ENCODE measurements at places on chromosomes 3 and 15.

DNA sequence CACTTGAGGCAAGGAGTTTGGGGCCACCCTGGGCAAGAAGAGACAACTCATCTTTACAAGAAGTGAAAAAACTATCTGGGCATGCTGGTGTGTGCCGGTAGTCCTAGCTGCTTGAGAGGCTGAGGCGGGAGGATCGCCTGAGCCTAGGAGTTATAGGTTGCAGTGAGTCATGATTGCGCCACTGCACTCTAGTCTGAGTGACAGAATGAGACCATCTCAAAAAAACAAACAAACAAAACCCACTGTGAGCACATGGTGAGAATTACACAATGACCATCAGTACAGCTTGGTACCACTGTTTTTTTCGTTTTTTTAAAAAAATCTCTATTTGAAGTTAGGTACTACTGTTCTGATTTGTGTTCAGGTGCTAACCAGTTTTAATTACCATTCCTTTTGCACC lies 13.6 kb downstream of the VPS39 start:
- DNase-seq: no peak

- DNase-seq: no peak
Observed at GRCh38 chr15:76663529-76663928, 241.6 kb downstream of the SCAPER start.

DNA sequence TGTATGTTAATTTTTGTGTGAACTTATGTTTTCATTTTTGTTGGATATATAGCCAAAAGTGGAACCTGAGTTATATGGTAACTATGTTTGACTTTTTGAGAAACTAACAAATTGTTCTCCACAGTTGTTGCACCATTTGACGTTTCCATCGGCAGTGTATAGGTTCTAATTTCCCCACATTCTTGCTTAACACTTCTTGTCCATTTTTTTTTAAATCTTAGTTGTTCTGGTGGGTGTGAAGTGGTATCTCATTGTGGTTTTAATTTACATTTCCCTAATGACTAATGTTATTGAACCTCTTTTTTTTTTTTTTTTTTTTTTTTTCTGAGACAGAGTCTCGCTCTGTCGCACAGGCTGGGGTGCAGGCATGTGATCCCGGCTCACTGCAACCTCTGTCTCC lies 8.0 kb downstream of the NISCH start:
- DNase-seq: no peak

DNA sequence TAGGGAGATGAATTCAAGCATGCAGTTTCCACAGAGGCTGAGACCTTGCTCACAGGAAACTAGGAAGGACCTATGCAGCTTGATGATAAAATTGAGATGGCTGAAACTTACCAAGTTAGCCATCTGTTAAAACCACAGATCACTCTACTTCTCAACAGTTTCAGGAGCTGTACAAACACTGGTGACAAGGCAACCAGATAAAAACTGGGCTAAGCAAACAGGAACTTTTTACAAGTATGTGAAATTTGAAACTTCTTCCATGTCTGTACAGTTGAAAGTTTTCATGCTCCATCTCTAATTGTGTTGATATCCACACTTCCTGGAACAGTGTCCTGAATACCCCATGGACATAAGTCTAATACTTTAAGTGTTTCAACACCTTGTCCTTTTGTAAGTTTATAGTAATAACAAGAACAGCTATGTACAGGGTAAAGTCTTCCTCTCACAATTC lies 78.2 kb downstream of the FAIM start:
- no peak for DNase-seq

DNA sequence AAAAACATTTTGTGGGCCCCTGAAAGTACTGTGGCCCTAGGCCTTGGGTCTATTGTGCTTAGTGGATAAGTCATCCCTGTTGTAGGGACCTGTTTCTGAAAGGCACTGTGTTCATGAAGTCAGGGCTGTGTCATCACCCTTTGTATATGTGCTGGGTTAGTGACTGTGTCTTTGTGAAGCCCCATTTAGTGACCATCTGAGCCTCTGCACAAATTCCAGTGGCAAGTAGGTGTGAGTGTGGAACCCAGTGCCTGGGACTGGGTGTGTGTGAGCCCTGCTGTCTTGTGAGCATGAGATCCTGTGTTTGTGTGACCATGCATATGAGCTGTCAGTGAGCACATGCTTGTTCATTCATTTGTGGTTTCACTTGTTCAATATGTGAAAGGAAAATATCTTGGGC lies 1.2 kb upstream of the HYAL1 start:
- DNase-seq: no peak

DNA sequence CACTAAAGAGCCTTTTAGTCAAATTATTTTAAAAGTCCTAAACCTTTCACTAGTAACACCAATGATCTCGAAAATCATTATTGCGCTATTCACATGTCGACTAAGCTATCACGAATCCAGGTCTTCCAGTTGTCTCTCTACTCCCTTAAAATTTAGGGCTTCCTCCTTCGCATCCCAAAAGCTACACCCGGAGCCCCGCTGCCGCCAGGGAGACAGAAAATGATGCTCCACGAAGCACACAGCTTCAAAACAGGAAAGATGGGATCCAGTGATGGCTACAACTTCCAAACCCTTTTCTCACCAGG lies 253 bp downstream of the IFT80 start:
- DNase-seq: no peak
